SJSA1 (cell line): ENCODE measurements at places on chromosomes 7 and 10. TPM values are rescaled to one million over a fixed set of nuclear protein-coding genes. Genes with fewer than 3 reads are reported as not detected.

ABLIM1 gene
- total RNA-seq = 5.4 and 10.4 TPM in 2 replicates

DNA sequence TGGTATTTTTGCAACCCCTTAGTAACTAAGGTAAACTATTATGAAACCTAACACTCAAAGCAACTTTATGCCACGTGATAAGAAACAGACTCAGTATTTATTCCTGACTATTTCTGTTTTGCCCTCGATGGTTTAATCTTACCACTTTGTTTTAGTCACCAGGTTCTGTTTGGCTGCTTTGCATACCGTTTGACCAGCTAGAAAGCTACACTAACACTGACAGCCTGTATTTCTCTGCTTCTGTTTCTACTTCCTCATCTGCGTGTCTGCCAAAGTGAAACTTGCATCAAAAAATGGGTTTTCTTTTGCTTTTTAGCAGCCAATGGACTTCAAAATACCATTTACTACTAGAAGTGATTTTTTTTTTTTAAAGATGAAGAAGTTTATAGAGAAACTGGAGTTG, 802.5 kb downstream of the GRM8 start:
- H3K4me3 ChIP-seq = no peak overlapping the region
- no peaks in the 10 kb centered on the region for H3K4me1 ChIP-seq
- no peak overlapping the region for H3K27ac ChIP-seq
- no peaks in the 10 kb centered on the region for H3K27me3 ChIP-seq

GRCh38 chr10:125802131-125802530, 20.9 kb downstream of the UROS start:
- peaks cover 33% of the 10 kb centered on the region for H3K36me3 ChIP-seq
- no peak for DNase-seq
- no peak overlapping the region for H3K4me3 ChIP-seq
- no peaks in the 10 kb centered on the region for H3K4me1 ChIP-seq
- no peak overlapping the region for H3K27ac ChIP-seq

GRCh38 chr7:25930492-25931048, 221.4 kb upstream of the NFE2L3 start:
- DNase-seq = no peak
- H3K27me3 ChIP-seq = no peaks in the 10 kb centered on the region
- H3K36me3 ChIP-seq = no peaks in the 10 kb centered on the region

- no peaks in the 10 kb centered on the region for H3K36me3 ChIP-seq
- DNase-seq = no peak
Measured at GRCh38 chr7:15461576-15461975, 100.2 kb downstream of the AGMO start.

MYO1G gene
- 0.11 TPM in 1 of 2 replicates, not detected in the other for total RNA-seq

DNA sequence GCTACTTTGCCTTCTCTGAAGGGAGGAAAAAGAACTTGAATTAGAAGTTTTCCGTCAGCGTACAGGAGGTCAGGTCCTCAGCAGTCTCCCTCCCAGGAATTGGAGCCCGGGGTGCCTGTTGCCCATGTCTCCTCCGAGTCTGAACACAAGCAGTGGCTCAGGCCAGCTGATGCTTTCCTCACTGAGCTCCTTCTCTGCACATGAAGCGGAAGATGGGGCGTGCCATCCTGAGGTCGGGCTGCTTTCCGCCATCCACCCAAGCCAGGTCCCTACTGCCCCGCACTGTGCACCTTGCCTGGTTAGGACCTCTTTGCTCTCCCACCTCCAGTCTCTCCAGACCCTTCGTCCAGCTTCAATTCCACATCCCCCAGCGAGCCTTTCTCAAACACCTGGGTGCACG, 237.5 kb downstream of the CELF2 start:
- DNase-seq = no peak
- no peak overlapping the region for H3K27ac ChIP-seq
- no peak overlapping the region for H3K4me3 ChIP-seq
- peaks cover 16% of the 10 kb centered on the region for H3K27me3 ChIP-seq
- no peaks in the 10 kb centered on the region for H3K36me3 ChIP-seq

GRCh38 chr7:30066687-30067086, 38.5 kb downstream of the PLEKHA8 start:
- H3K36me3 ChIP-seq = peaks cover 22% of the 10 kb centered on the region
- H3K4me1 ChIP-seq = no peaks in the 10 kb centered on the region
- no peak overlapping the region for H3K27ac ChIP-seq

DNA sequence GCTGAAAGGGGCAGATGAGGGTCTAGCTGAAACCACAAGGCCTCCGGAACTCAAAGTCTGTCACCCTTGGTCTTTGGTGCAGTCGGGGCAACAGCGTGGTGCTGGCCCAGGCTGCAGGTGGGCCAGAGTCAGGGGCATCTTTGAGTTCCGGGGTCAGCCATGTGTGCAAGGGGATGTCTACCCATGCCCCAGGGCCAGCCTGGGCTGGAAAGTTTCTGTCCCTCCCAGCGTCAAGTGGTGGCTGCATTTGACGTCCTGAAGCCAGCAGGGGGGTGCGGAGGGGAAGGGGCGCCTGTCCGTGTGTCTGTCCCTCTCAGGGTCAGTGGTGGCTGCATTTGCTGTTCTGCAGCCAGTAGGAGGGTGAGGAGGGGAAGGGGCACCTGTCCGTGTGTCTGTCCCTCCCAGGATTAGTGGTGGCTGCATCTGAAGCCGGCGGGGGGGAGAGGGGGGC, 638 bp downstream of the BRAT1 start:
- H3K27me3 ChIP-seq = no peaks in the 10 kb centered on the region
- H3K4me3 ChIP-seq = peak overlapping the region; percentile 66
- H3K4me1 ChIP-seq = peaks cover 20% of the 10 kb centered on the region
- H3K36me3 ChIP-seq = peaks cover 27% of the 10 kb centered on the region
- DNase-seq = no peak

ANKRD2 gene
- total RNA-seq = 0.22 TPM in 1 of 2 replicates, not detected in the other

GRCh38 chr10:3681642-3682554, 103.1 kb downstream of the KLF6 start:
- no peak overlapping the region for H3K4me3 ChIP-seq
- H3K4me1 ChIP-seq = no peaks in the 10 kb centered on the region

GRCh38 chr7:47291461-47292081, 290.3 kb downstream of the TNS3 start:
- H3K36me3 ChIP-seq = peaks cover 97% of the 10 kb centered on the region
- peak overlapping the region; percentile 79 for H3K27ac ChIP-seq
- peak; percentile 79 for DNase-seq
- H3K27me3 ChIP-seq = no peaks in the 10 kb centered on the region
- H3K4me3 ChIP-seq = no peak overlapping the region

- no peaks in the 10 kb centered on the region for H3K36me3 ChIP-seq
- H3K4me3 ChIP-seq = no peak overlapping the region
- H3K27me3 ChIP-seq = no peaks in the 10 kb centered on the region
- DNase-seq = no peak
- no peaks in the 10 kb centered on the region for H3K4me1 ChIP-seq
- H3K27ac ChIP-seq = no peak overlapping the region
Measured at GRCh38 chr7:66452165-66452564, 176.5 kb upstream of the KCTD7 start.

GRCh38 chr7:41319581-41319980, 383.3 kb downstream of the INHBA start:
- H3K36me3 ChIP-seq = no peaks in the 10 kb centered on the region
- no peak overlapping the region for H3K4me3 ChIP-seq
- H3K4me1 ChIP-seq = peaks cover 27% of the 10 kb centered on the region
- H3K27me3 ChIP-seq = no peaks in the 10 kb centered on the region
- no peak overlapping the region for H3K27ac ChIP-seq

OPN1SW gene
- not detected in 2 replicates for total RNA-seq

PTF1A gene
- total RNA-seq = not detected in 2 replicates

FEZF1 gene
- not detected in 2 replicates for total RNA-seq

DNA sequence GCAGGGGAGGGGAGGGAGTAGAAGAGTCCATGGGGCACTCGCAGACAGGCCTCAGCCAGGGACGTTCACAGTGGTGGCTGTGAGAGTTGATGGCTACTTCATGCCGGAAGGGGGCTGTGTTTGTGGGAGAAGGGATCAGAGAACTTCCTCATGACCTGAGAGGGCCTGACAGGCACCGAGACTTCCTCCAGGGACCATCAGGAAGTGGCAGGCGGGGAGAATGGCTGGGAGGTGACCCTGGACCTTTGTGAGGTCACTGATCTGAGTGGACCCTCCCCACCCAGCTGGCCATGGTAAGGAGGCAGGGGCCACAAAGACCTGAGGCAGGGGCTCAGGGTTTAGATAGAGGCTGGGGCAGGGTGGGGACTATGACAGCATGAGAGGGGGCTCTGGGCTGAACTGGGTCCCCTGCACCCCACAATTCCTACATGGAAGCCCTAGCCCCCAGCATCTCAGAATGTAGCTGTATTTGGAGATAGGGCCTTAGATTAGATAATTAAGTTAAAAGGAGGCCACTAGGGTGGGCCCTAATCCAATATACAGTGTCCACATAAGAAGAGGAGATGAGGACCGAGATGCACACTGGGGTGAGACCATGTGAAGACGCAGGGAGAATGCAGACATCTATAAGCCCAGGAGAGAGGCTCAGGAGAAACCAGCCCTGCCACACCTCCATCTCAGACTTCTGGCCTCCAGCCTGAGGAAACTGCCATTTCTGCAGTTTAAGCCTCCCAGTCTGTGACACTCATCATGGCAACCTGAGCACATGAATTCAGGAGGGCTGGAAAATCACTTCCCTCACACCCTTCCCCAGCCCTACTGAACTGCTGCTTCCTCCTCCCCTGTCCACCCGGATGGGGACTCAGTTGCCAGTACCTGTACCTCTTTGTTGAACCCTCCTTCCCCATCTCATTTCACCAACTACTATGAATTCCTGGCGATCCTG, 273.9 kb upstream of the ZNF32 start:
- no peaks in the 10 kb centered on the region for H3K27me3 ChIP-seq
- no peak overlapping the region for H3K27ac ChIP-seq
- DNase-seq = no peak
- H3K4me3 ChIP-seq = no peak overlapping the region

ORAI2 gene
- 18.3 and 27.0 TPM in 2 replicates for total RNA-seq

FIGNL1 gene
- total RNA-seq = 28.9 and 38.4 TPM in 2 replicates

DNA sequence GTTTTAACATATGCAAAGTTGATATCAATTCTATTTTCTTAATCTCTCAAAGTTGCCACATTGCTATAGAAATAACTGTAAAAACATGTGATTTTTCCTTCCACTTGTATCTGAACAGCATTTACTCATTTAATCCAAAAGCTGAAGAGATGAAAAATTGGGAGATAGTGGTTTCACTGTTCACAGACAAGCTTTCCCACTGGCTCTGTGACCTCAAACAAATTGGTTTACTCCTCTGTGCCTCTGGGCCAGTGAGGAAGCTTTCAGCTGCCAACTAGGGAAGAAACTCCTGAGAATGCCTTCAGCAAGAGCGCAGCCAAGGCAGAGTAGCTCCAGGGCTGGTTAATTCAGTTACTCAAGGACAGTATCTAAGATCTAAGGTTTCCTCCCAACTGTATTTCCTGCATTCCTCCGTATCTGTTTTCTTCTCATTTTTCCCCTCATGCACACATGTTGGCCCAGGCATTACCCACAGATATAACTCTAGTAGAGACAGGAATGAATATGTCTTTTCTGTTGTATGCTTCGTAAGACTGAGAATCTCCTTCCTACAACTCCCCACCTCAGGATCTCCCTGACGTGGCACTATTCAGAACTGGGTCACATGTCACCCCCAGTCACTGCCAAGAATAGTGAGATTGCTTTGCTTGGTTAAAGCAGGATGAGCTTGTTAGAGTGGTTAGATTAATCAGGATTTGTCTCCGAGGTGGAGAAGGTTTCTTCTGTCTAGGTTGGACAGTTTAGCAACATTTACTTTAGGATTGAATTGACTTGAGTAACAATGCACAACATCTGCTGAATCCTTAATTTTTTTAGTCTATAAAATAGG, 315.7 kb downstream of the NRG3 start:
- no peak overlapping the region for H3K27ac ChIP-seq
- DNase-seq = no peak
- H3K36me3 ChIP-seq = no peaks in the 10 kb centered on the region
- no peaks in the 10 kb centered on the region for H3K4me1 ChIP-seq
- H3K4me3 ChIP-seq = no peak overlapping the region

DNA sequence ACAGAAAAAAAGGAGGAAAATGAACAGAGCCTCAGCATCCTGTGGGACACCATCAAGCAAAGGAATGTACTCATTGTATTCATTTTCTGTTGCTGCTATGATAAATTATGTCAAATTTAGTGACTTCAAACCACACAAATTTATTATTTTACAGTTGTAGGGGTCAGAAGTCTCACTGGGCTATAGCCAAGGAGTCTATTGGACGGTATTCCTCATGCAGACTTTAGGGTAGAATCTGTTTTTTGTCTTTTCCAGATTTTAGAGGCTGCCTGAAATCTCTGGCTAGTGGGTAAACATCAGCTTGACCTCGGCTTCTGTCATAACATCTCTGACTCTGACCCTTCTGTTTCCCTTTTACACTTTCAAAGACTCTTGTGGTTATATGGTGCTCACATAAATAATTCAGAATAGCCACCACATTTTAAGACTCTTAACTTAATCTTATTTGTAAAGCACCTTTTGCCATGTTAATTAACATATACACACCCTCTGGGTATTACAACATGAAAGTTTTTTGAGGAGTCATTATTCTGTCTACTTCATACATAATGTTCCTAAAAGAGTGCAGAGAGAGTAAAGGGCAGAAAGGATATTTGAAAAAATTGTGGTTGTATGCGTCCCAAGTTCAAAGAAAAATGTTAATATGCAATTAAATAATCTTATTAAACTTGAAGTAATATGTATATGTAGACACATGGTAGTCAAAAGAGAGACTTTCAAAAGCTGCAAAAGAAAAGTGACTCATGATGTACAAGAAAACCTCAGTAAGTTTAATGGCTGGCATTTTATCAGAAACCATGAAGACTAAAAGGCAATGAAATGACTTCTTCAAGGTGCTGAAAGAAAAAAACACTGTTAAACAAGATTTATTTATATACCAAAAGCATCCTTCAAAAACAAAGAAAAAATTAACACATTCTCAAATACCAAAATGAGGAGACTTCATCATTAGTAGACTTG, 70.8 kb upstream of the MEOX2 start:
- no peak overlapping the region for H3K4me3 ChIP-seq
- no peaks in the 10 kb centered on the region for H3K4me1 ChIP-seq
- DNase-seq = no peak
- H3K36me3 ChIP-seq = no peaks in the 10 kb centered on the region
- H3K27me3 ChIP-seq = no peaks in the 10 kb centered on the region

PRSS37 gene
- total RNA-seq = not detected in 2 replicates

DNA sequence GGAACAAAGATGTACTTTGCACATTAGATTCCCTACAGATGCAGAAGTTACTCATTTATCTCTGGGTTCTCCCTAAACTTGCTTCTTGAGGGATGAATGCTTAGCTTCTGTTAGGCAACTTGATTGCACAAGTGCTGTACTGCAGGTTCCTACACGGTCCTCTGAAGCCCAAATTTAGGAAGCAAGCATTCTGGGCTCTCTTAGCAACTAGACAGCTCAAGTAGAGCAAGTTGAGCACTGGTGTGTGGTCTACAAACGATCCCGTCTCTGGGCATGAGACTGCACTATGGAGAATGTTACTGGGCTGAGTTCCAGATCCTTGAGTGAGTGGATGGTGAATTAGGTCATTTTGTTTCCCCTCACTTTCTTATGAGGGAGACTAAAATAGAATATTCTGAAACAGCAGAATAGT, 14.3 kb downstream of the SEMA3D start:
- no peaks in the 10 kb centered on the region for H3K36me3 ChIP-seq
- peak overlapping the region; percentile 42 for H3K27ac ChIP-seq
- peaks cover 13% of the 10 kb centered on the region for H3K4me1 ChIP-seq
- no peaks in the 10 kb centered on the region for H3K27me3 ChIP-seq
- no peak overlapping the region for H3K4me3 ChIP-seq

- no peak for DNase-seq
- no peak overlapping the region for H3K4me3 ChIP-seq
- H3K27ac ChIP-seq = no peak overlapping the region
- H3K36me3 ChIP-seq = peaks cover 73% of the 10 kb centered on the region
- no peaks in the 10 kb centered on the region for H3K27me3 ChIP-seq
Measured at GRCh38 chr10:125002423-125003145, 60.7 kb downstream of the ZRANB1 start.

GRCh38 chr10:99280472-99280871, 44.8 kb upstream of the HPSE2 start:
- no peaks in the 10 kb centered on the region for H3K36me3 ChIP-seq
- H3K27ac ChIP-seq = no peak overlapping the region
- H3K4me3 ChIP-seq = no peak overlapping the region
- DNase-seq = no peak
- no peaks in the 10 kb centered on the region for H3K4me1 ChIP-seq
